ENCODE measurements at places on chromosomes 7 and 10.

DNA sequence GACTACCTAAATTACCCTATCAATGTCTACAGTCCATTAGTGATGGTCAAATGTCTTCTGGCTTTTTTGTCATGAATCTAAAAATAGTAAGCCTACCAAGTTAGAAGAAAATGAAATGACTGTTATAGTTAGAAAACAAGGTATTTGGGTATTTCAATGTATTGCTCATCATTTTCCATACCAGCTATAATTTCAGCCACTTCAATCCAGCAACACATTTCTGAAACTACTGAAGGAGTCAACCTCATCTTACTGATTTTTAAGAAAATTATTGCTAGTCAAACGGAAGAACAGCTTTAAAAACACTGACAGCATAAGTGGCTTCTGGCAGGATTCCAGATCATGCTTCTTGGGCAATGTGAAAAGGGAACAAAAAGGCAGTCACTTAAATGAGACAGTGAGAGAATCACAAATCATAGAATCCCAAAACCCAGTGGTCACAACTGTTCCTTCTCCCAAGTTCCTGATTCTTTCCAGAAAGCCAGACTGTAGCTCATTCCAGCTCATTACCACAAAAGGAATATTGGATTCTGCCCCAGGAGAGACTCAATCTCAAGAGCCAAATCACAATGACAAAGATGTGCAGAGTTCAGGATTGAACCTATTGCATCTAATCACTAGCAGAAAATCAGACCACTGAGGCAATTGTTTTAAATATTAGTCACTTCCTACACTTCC, 61.2 kb upstream of the LRRN3 start:
- DNase-seq, result no peak

DNA sequence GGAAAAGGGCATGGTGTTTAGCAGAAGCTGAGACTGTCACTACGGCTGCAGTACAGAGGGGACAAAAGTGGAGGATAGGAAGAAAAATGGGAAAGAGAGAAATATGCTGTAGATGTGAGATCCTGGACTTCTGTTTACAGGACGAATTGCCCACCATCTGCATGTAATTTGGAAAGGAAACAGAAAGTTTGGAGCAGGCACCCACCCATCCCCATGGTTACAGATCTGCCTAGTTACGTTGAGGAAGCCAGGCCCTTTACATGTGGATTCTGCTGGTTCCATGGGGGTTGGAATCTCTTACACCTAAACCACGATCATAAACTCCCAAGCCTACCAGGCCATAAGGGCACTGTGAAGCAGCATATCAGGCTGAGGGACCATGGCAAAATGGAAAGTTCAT, 84.3 kb downstream of the WDFY4 start:
- no peak for DNase-seq

DNA sequence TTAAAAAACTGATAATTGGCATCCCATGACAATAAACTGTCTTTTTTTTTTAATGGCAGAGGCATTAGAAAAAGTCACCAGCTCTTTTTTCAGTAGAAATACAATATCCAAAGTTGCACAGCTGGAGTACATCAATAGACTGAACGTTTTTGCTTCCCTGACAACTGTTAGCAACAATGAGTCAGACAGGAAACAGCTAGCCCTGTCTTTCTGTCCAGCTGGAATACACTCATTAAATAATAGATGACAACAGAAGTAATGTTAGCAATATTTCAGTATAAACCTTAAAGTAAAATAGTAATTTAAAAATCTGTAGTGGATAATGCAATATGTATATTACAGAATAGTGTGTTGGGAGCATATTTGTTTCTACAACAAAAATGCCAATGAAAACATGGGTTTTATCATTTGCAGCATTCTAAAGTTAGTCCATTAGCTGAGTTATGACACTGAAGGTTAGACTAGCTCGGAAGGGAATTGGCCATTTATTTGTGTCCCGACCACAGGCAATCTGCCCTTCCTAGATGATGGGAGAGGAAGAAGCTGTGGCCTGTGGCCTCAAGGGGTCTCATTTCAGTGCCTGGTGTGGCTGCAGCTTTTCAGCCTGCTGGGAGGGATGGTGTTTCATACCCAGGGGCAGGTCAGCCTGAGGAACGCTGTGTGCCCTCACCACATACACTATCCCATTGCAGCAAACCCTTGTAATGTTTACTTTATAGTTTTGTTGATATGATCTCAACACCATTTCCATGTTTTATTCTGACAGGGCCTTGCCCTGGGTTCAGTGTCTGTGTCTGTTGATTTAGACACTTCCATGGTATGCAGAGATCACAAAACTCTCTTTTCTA, 173.3 kb downstream of the SLC16A9 start:
- DNase-seq, result no peak

DNA sequence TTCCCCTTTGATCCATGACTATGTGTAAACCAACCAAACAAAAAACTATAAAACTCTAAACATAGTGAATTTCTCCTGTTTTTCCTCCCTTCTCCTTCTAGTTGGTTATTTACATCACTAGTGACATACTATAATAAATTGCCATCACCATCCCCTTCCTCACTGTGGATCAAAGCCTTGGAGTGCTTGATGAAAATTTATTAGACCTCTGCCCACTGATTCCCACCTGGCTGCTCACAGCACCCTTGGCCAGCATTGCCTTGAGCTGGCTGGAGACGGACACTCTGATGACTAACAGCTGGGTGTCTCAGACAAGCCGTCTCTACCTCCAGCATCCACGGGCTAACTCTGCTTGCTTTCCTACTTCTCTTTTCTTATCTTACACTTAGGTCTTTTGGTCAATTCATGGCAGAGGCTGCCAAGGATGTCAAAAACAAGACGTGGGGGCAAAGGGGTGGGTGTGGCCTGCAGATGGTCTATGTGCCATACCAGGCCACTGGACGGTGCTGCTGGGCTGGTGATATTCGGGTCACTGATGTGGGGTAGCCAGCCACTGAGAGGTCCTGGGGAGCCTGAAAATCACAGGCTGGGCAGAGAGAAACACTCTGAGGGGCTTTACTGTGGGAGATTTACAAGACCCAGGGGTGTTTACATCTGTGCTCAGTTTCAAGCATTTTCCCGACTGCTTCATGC, 207.8 kb downstream of the TAX1BP1 start:
- DNase-seq, result no peak

GRCh38 chr7:117132321-117133120, 179.2 kb downstream of the ST7 start:
- no peak for DNase-seq

DNA sequence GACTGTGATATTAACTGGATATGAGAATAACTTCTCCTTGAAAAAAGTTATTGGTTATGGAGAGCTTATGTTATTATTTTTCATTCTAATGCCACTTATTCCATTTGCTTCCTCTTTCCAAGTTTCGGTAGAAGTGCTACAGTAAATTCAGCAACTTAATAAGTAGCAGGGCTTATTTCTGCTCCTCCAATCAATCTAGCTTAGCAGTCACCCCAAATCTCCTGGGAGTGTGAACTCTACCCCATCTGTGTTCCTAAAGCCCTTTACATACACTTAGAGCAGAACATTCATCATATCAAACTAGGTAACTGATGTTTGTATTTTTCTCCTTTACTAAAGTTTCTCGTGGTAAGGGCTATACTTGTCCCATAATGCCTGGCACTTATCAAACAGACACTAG, 8.7 kb downstream of the ARL3 start:
- no peak for DNase-seq

DNA sequence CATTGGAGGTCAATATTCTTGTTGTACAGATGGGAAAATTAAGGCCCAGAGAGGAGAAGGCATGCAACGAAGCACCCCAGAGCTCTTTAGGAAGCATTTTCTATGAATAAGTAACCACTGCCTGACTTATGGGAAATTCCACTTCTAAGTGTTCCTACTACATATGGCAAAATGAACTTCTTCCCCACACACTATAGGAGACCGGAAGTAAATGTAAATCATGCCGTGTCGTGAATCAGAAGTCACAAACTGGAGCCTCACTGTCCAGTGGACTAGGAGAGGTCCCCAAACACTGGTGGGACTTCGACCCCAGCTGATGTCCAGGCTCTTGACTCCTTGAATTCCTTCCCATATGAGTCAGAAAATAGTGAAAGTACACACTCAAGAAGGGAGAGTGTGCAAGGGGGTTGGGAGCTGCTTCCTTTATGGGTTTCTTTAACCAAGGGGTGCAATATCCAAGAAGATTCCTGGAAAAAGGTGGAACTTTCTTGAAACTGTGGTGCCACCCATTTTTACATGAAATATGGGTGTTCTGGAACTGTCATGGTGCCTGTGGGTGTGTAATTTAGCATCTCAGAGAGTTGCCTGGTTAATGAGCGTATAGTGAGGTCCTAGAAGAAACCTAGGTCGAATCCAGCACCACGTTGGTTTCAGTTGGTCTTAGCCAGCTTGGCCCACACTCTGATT, 6.7 kb downstream of the RASSF4 start:
- no peak for DNase-seq

- no peak for DNase-seq
Measured at GRCh38 chr7:28356619-28357018, 55.7 kb upstream of the CREB5 start.

GRCh38 chr10:48279081-48279751, 4.7 kb upstream of the FRMPD2 start:
- no peak for DNase-seq

DNA sequence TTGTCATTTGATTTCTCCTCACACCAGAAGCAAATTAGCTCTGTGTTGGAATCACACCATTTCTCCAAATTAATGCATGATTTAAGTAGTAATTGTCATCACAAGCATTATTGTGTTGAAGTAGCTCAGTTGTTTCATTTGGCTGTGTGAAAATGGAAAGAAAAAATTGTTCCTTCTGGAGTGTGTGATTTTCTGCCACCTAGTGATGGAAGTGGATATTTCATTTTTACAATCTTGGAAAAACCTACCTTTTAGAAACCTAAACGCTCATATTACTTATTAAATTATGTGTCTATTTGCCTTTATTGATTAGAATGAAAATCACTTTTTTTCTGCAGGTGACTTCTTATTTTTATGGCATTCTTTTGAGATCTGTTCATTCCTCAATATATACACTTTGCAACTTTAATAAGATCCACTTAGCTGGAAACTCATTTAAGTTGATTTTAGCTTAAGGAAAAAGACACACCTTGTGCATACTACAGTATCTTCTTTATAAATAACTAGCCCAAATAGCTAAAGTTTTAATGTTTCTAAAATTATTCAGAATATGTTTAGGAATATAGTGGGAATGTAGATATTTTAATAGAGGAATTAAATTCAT, 50.0 kb downstream of the SRI start:
- DNase-seq, result no peak

DNA sequence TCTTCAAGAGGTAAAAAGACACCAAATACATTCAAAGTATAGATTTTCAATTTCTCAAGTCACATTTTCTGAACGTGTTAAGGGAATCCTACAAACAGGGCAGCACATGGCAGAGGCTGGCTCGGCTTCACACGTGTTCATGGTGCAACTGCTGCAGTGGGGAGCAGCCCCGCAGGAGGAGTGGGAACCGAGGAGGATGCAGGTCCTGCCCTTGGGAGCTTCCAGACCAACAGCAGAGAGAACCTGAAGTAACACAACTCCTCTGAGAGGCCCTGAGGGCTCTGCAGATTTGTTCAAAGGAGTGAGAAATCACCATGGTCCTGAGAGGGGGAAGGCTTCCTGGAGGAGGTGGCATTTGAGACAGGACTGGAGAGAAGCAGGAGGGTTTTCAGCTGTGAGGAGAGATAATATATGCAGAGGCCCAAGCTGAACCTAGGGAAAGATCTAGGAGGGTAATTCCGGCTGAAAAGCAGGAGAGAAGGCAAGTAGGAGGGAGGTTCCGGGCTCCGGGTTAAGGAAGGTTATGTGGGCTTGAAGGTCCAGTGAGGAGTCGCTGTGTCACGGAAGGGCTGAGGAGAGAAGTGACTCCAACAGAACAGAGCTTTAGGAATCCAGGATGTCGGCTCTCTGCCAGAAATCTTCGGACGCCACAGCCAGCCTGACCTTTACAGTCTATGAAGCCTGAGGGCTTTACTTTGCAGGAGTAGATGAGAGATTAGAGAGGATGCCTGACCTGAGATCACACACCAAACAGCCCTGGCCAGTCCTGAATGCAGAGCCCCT, 77.5 kb downstream of the GPR26 start:
- no peak for DNase-seq

- no peak for DNase-seq
Measured at GRCh38 chr7:73668886-73669230, 1.2 kb downstream of the VPS37D start.

- DNase-seq, result no peak
Measured at GRCh38 chr7:5116359-5116758, 70.7 kb downstream of the RBAK start.

GRCh38 chr7:152382244-152382643, 53.6 kb downstream of the KMT2C start:
- DNase-seq, result no peak

DNA sequence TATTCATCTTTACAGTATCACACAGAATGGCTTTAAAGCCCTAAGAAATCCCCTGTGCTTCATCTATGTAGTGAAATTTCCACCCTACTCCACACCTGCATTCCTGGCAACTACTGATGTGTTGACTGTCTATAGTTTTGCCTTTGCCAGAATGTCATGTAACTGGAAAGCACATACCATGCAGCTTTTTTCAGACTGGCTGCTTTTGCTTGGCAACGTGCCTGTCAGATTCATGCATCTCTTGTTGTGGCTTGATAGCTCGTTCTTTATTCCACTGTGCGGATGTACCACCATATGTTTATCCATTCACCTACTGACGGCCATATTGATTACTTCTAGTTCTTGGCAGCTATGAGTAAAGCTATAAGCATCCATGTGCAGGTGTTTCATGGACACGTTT, 30.6 kb downstream of the RBM17 start:
- no peak for DNase-seq

- no peak for DNase-seq
Measured at GRCh38 chr7:34038816-34039470, 133.6 kb downstream of the BMPER start.

DNA sequence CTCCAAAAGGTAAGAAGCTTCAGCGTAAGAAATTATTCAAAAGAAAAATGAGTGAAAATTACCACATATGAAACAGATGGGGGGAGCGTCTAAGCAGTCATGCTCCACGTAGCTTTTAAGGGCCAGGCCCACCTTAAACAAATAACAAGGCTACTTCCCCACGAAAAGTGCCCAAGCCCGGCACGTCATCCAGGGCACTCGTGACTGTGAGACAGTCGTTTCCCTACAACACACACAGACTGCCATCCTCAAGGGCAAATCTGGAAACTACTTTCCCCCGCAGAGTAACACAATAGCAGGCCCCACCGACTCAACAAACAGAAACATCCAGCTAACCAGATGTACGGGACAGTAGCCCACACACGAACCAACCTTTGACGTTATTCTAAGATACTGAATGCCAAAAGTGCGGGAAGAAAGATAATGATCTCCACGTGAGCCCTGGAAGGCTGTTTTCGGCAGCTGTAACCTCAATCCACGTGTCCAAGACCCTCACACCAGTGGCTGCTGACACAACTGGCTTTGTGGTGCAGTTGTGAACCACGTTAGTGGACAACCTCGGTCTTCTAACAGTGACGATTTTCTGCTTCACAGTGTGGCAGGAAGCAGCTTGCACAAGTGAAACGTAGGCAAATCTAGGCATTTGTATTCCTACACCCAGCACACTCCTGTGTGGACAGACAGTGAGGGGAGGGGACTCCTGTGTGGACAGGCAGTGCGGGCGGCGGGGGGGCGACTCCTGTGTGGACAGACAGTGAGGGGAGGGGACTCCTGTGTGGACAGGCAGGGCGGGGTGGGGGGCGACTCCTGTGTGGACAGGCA, 251.7 kb downstream of the ZMYND11 start:
- no peak for DNase-seq

Data from activated T-helper 1 cell treated with anti-CD3 and anti-CD28 coated beads, Interleukin-12 subunit alpha, Interleukin-12 subunit beta, Interleukin-2, Interleukin-4 antibody, amounts not matched to agents 30 ng/mL and 10 ng/mL and 1 ng/mL, durations not matched to agents 14 hours and 24 hours and 36 hours (primary cell).